NCI-H1930 (cell line): ENCODE measurements at places on chromosomes 6 and 20.

GRCh38 chr6:13653296-13653695, 38.2 kb downstream of the NOL7 start:
- no peak for DNase-seq

- no peak for DNase-seq
These were observed 36.4 kb downstream of the DLGAP4 start for GRCh38 chr20:36342331-36343120.

GRCh38 chr20:14632906-14633305, 295.5 kb upstream of the FLRT3 start:
- no peak for DNase-seq

- no peak for DNase-seq
These were observed 59.5 kb downstream of the CTCFL start for GRCh38 chr20:57465486-57465885.

- DNase-seq, result peak; percentile 28
These were observed 509.2 kb downstream of the FRK start for GRCh38 chr6:115551527-115551926.

- no peak for DNase-seq
These were observed 25.2 kb upstream of the TULP4 start for GRCh38 chr6:158287047-158287446.
